ENCODE measurements at places on chromosomes 16 and 17.

- DNase-seq: no peak
Observed at GRCh38 chr16:49529411-49530045, 155.9 kb downstream of the C16orf78 start.

GRCh38 chr16:83926726-83927397 is 26.2 kb upstream of the OSGIN1 start:
- DNase-seq: peak; percentile 98

DNA sequence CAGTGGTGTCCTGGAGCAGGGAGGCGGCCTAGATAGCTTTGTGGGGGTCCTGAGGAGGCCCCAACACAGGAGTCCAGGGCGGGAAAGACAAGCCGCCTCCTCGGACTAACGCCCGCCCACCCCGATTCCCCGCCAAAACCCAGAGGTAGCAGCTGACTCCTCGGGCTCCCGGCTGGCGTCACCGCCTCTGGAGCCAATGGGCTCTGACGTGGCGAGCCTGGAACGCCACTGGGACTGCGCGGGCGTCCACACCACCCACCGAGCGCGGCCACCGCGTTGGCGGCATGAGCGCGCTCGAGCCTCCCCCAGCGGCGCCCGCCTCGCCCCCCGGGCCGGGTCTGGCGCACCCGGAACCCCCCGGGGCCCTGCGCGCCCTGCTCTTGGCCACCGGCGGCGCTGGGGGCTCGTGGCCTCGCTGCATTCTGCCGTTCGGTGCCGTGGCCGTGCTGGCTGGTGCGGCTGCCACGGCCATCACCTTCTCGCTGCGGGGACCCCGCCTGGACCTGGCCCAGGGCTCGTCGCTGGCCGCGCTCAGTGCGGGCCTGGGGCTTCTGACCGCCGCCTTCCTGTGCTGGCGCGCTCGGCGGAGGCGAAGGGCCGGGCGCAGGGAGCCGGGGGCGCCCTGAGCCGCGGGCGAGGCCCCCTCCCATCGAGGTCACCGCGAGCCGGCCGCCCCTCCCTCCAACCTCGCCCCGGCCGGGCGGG is 3.4 kb upstream of the NTN3 start:
- peak; percentile 85 for DNase-seq

DNA sequence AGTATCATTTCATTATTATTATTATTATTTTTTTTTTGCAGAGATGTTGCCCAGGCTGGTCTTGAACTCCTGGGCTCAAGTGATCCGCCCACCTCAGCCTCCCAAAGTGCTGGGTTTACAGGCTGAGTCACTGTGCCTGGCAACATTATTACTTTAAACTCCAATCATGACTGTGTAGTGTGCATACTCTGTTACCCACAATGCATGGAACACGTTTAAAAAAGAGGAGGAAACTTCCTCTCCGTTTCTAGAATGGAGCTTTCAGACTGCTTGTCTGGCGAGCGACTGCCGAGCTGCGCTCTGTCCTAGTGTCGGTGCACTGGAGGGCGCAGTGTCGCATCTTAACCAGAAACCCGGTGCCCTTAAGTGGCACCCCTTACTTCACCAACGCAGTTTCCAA is 22.1 kb upstream of the FASN start:
- DNase-seq: no peak

- DNase-seq: no peak
Observed at GRCh38 chr16:68331879-68332410, 21.1 kb downstream of the PRMT7 start.

GRCh38 chr16:90084215-90084950 is 7.3 kb upstream of the PRDM7 start:
- DNase-seq: no peak

DNA sequence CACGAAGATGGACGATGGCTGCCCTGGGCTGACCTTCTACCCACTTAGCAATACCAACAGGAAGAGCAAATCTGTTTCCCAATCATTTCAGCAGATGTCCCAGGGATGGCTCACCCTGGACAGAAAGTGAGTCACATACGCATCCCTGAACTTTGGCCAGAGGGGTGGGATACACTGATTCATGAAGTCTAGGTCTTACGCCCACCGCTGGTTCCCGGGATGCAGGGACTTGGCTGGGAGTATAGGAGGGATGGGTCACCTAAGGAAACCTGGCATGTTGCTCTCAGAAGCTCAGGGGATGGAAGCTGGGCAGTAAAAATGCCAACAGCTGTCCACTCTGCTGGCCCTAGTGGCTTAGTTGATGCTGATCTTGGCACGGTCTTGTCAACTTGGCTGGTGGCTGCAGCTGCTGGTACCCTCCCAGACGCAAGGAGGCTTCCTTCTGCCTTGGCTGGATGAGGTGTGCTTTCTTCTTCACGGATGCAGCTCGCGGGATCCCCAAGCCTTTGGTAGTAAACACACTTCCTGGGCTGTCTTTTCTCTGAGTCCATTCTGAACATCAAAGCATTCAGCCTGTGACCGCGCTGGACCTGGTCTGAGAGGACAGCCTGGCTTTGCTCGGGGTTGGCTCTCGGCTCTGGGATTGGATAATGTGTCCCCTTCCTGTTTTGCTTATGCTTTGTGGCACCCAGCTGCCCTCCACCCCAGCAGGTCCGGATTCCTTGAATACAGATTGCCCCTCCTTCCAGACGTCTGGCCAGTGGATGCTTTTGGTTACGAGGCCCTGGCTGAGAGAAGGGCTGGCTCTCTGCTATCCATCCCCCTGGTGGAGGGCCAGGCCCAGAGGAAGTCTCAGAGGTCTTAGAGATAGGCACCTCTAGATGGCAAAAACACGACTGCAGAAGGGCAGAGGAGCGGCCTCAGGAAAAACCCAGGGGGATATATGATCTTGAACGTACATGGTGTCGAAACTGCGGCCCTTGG is 71.5 kb downstream of the RAP1GAP2 start:
- DNase-seq: no peak

DNA sequence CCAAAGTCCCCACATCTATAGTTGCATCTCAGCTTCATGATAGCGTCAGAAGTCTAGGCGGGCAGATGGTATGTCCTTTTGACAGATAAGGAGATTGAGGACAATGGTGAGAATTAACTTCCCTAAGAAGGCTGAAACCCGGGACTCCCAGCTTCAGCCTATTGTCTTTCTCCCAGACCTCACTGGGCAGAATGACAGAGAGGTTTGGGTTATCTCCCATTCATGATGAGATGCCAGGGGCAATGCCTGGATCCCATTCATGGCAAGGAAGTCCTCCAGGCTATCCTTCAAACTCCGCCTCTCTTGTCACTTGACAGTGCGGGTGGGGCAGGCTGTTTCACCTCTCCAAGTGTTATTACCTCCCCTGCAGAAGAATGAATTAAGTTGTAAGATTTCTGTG is 100.3 kb downstream of the IRX5 start:
- no peak for DNase-seq

DNA sequence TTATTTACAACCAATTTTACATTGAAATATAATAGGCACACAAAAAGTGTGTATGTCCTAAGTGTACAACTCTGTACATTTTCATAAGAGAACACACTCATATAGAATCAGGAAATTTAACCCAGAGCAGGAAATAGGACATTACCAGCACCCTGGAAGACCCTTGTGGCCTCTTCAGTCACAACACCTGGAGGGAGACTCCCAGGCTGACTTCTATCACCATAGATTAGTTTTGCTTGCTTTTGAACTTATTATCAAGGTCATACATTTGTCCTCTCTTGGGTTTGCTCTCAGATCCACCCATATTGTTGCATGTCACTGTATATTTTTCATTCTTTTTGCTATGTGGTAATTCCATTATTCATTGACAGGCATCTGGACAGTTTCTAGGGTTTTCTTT is 5.8 kb downstream of the RIPOR1 start:
- DNase-seq: no peak

DNA sequence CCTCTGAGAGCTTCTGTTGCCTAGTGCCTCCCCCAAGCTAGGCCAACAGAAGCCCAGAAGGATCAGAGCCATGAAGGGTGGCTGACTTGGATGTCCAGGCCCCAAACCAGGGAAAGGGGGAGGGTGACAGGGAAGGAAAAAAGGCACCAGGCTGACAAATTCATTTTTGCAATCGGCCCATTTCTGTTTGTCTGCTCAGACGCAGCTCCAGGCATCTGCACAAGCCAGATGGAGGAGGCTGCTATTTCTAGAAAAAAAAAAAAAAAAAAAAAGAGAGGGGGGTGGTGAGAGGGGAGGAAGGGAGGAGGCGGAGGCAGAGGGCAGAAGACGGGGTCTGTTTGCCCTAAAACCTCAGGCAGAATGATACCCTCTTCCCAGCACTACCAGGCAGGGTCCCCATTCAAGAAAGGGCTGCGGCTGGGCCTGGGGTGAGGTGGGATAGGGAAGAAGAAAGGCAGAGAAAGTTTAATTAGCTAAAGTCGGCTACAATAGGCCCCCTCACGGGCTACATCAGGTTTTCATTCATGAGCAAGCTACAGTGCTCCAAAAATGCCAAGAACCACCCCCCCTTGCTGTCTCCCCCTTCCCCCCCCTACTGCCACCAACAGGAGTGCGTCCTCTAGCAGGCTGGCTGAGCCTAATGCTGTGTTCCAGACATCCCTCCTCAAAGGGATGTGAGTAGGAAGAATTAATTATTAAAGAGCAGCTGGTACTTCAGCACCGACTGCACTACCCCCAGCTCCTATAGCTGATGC is 2.4 kb downstream of the HDAC5 start:
- no peak for DNase-seq

DNA sequence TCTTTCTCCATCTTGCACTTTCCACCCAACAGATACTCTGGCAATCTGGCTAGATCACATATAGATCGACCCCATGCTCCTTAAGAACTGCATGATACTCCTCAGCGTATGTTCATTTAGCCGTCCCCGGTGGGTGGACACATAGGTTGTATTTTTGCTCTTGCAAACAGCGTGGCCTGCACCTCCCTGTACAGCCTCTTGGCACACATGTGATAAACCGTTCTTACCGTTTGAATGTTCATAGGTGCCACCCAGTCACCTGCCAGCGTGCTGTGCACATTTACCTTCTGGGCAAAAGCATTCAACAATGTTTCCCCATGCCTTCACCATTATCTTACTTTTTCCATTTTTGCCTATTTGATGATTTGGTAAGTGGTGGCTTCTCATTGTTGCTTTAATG is 6.2 kb downstream of the TNP2 start:
- DNase-seq: no peak

- no peak for DNase-seq
Observed at GRCh38 chr17:3657874-3658783, 10.2 kb downstream of the TAX1BP3 start.

GRCh38 chr17:11719856-11720255 is 121.6 kb downstream of the DNAH9 start:
- no peak for DNase-seq

DNA sequence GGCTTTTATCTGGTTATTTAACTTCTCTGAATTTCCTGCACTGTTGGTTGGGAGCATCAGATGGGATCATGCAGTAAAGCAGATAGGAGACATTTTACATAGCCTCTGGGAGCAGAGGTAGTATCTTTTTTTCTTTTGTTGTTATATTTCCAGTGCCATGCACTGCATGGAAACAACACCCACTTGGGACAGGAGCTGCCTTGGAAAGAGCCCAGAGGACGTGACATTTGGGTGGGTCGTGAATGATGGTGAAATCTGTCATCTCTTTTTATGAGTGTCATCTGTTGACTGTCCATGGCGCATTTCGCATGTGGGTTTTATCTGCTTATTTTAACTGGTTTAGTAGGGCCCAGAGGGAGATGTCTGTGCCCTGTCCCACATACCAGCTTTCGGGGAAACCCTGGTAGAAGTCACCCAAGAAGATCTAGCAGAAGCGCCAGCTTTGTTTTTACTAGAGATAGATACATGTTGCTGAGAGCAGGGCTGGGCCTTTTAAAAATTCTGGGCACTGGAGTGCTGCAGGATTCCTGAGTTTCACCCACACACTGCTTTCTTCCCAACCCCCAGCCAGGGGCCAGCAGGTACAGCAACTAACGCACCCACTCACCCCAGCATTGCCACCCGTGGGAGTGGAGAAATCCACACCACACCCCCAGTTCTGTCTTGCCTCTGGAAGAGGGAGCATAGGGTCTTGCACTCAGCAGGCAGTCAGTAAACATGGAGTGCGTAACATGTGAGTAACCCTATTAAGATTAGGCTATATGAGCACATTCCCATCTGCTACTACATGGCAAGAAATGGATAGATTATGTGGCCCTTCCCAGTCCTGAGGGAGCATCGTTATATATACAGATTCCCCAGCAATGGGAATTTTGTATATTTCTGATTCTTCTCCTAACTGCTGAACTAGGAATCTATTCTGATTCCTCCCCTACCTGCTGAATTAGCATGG is 8.4 kb upstream of the TERF2 start:
- DNase-seq: no peak

DNA sequence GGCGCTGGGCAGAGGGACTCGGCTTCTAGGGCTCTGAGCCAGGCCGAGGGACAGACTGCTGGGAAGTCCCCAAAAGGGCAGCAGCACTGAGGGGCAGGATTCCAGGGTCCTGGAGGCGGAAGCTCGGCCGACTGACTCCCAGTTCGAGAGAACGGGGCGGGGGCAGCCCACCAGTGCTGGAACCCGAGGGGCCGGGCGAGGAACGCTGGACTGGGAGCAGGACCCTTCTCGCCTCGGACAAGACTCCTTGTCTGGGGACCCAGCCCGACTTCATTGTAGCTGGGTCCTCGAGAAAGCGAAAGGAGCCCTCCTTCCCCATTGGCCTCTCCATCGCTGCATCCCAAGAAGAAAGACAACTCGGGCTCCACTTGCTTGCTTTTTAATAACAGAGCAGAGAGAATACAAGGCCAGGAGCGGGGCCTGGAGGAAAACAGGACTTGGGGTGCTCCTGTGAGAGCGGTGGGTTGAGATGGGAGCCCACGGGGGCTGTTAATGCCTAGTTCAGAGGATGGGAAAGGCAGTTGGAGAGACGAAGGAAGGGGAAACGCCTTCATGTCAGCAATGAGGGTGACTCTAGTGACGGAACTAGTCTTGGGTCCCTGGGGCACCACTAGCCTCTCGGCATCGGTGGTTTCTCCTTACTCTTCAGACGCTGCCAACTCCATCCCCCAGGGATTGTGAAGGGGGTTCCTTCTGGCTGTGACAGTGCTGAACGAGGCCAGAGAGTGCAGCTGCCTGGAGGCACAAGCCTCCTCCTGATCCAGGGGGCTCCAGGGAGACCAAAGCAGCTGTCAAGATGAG is 492 bp upstream of the CAMTA2 start:
- DNase-seq: no peak

DNA sequence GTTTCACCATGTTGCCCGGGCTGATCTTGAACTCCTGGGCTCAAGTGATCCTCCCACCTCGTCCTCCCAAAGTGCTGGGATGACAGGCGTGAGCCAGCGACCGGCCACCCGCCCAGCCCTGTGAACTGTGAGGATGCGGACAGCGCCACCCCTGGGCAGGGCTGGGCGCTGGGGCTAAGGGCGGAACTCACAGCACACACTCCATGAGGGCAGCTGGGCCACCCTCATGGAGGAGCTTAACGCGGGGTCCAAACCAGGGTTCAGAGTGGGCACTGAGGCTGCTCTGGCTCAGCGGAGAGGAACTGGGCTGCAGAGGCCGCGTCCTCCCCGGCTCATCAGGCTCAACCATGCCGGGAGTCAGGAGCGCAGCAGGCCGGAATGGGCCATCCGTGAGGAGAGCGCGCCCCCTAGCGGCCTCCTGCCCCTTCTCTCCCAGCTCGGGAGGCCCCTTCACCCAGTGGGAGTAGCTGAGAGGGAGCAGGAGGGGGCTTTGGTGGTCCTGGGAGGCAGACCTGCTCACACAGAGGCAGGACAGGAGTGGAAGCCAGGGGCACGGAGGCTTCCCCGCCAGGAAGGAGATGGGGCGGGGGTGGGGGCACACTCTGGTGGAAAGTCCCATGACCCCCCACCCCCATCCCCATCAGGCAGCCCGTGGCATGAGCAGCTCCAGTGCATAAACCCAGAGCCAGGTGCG is 13.8 kb downstream of the CORO7 start:
- DNase-seq: no peak

GRCh38 chr16:89909777-89910716 is 8.6 kb upstream of the MC1R start:
- no peak for DNase-seq

- no peak for DNase-seq
Observed at GRCh38 chr17:6677158-6677831, 25.7 kb downstream of the C17orf100 start.

Measured in H1 (cell line).